HCEC 1CT (cell line): ENCODE measurements at places on chromosomes 12 and 14.

- DNase-seq: no peak
Measured at GRCh38 chr12:46354111-46354801, 18.3 kb downstream of the SLC38A2 start.

DNA sequence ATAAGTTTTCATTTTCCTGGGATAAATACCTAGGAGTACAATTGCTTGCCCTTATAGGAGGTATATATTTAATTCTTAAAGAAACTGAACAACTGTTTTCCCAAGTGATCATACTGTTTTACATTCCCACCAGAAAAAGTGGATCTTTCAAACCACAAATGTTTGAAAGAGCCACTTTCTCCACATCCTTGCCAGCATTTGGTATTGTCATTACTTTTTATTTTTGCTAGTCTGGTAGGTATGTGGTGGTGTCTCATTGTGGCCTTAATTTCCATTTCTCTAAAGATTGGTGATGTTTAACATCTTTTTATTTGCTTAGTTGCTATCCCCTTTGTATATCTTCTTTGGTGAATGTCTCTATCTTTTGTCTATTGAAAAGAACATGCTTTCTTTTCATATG, 50.6 kb downstream of the CCDC91 start:
- no peak for DNase-seq

GRCh38 chr14:58171090-58171489, 19.1 kb upstream of the ARMH4 start:
- peak; percentile 86 for DNase-seq

DNA sequence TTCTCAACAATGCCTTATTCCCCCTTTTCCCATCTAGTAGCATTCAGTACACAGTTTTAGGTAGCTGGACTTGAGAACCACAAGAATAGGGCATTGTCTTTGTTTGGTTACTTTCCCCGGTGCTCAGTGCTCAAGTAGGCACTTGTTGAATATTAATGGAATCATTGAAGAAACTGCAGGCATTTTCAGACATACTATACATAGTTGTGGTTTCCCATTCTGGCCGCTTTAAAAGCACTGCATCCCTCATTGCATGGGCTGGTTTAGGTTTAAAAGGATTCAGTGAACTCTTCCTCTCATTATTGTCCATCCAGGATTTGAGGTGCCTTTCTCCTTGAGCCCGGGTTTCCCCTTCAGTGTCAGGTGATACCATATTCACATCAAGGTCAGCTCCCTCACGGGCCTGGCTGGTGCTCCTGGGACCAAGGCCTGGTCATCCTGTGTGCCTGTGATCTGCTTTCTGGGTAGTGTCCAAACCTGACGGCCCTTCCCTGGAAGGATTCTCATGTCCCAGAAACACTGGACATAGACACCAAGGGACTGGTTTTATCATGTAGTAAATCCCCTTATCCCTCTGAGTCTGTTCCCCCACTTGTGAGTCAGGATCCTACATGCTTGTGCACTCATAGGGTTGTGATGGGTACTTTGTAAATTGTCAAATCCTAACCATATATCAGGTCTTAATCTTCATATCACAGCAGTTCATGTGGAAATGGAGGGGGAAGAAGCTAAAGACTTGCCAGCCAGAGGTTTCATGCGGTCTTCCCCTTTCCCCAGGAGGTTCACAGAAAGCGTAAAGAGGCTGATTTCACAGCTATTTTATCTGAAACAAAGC, 7.4 kb downstream of the TCP11L2 start:
- DNase-seq: peak; percentile 43

DNA sequence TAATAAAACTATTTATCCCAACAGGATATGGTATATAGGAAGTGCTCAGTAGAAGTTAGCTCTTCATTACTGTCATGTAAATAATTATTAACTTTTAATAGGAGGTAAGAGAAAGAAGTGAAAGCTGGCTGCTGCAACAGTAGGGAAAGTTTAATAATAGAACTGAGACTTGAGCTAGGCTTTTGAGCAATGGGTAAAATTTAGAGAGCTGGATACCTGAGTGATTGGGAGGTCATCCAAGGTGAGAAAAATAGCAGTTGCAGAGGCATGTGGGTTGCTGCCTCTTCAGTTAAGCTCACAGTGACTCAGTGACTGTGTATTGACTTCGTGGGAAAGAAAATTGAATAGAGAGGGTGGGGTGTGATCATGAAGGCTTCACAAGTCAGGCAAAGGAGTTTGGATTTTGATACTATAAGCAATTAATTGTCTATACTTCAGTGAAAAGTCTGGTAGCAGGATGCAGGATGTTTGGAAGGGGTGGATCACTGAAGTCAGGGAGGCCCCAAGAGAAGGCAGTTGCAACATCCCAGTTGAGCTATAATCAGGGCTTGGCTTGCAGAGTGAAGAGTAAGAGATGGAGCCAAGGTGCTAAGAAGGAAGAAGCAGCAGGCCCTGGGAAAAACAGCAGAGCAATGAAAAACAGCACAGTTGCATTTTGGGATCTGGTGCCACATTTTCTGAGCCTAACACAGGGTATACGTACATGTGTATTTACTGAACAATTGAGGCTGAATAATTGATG, 172.0 kb upstream of the FRMD6 start:
- peak; percentile 46 for DNase-seq

DNA sequence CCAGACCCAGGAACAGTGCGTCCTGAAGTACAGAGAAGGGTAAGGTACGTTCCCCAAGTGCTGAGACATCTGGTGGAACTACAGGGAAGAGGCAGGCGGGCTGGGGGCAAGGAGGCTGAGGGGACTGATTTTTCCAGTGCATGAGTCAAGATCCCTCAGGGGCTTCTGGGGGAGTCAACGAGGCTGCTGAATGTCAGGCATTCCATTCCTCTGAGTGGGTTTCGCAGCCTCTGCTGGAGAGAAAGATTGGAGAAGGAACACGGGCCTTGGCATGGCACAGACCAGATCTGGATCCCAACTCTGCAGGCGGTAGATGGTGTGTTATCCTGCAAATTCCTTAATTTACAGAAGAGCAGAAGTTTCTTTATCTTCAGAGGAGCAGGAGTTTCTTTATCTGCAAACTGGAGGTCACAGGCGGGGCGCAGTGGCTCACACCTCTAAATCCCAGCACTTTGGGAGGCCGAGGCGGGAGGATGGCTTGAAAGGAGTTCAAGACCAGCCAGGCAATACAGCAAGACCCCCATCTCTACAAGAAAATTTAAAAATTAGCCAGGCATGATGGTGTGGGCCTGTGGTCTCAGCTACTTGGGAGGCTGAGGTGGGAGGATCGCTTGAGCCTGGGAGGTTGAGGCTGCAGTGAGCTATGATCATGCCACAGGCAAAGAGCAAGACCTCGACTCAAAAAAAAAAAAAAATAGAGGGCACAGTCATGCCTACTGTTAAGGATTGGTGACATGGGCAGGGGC, 132.6 kb upstream of the MAP1LC3B2 start:
- DNase-seq: peak; percentile 90

DNA sequence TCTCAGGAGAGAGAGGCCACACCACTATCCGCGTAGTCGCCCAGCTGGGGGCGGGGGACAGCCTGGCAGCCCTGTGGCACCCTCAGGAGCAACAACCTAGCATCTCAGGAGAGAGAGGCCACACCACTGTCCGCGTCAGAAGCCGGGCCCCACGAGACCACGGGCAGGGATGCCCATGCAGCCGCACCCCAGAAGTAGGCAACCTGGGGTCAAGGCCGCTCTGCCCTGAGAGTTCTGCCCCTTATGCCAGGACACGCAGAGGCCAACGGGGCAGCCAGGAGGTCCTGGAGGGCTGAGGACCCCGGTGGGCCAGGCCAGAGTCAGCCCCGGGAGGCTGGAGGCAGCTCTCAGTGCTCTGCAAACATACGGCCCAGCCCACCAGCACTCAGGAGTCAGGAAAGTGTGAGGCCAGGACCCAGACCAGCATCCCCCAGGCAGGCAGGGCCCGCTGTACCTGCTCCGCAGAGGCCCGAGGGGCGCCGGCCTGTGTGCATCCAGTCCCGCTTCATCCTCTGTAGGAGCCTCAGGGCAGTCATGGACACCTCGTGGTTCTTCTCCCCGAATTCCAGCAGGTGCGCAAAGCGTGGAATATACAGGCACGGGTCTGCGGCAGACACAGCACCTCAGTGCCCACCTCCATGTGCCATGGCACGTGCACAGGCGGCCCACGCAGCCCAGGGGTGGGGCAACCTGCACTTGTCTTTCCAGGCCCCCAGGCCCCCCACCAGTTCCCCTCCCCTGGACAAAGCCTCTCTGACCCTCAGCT, 7.3 kb upstream of the BTBD6 start:
- DNase-seq: no peak

DNA sequence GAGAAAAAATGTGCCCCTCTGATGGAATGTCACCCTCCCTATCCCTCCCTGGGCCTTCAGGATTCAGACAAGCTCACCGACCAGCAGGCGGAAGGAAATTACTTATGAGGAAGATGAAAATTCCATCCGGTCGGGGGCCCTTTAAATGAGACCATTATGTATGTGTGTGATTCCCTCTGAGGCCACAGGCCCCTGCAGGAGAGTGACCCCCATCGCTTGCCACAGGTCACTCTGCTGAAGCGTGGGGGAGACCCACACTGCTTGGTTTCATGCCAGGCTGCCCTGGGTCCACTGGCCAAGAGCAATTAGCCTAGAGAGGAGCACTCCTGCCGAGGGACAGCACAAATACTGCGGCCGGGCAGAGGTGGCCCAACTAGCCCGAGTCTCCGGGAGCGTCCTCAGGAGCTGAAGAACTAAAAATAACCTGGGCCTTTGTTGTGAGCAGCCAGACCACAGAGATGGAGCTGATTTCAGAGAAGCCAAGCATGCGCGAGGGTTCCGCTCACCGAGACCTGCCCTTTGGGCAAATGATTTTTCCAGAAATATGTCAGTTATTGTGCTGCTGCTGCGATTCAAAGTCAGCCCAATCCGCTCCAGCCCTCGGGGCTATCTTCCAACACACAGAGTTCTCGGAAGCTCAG, 276.4 kb downstream of the DPF3 start:
- DNase-seq: no peak

DNA sequence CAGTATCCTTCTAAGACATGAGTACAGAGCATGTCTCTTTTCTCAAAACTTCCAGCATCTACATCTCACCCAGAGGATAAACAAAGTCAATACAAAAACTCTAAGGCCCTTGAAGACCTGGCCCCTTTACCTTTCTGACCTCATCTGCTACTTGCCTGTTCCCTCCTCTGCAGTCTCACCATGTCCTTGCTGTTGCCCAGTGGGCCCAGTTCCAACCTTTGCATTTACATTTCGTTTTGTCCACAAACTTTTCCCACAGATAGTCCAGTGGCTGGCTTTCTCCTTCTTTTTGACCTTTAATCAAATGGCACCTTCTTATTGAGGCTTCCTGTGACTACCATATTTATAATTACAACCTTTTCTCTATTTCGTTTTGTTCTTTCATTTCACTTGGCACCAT, 1.6 kb downstream of the IRAK4 start:
- DNase-seq: no peak

GRCh38 chr14:23300687-23301223, 1.9 kb downstream of the PPP1R3E start:
- no peak for DNase-seq

DNA sequence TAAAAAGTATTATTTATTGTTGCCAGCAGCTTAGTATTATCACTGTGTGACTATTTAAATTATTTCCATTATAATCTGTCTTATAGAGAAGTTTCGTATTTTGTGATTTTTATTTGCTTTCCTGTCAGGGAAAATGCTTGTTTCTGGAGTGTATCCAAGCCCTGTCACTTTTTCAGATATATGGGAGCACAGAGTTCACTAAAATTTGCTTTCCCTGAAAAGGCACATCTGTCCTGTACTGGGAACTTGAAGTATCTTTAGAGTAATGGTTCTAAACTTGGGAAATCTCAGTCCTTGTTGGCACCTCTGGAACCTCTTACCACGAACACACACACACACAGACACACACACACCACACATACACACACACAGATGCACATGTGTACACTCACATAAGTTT, 39.3 kb upstream of the SSTR1 start:
- no peak for DNase-seq

- peak; percentile 76 for DNase-seq
Measured at GRCh38 chr12:96416033-96416799, 16.0 kb upstream of the CDK17 start.

DNA sequence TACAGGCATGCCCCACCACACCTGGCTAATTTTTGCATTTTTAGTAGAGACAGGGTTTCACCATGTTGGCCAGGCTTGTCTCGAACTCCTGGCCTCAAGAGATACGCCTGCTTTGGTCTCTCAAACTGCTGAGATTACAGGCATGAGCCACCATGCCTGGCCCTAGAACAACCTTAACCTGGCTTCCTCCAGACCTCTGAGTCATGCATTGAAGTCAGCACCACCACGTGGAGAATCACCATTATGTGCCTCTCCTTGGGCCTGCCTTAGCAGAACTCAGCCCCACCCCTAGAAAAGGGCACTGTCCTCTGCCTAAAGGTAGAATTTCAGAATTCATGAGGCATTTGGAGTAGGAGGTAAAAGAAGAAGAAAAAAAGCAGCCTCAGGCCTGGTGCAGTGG, 49.0 kb downstream of the LIMA1 start:
- DNase-seq: peak; percentile 30

DNA sequence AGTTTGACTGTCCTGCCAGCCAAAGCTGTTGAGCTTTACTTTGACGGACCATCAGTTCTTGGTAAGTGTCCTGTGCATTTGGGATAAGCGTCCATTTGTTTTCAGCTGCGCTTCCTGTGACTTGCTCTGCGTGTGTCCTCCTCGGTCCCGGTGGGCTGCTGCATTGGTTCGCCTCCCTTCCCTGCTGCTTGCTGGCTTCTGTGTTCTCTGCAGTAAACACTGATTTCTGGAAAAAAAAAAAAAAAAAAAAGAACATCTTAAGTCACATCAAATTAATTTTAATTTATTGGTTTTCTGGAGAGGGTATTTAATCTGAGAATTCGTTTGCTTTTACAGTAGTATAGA, 264.1 kb downstream of the SEC23A start:
- no peak for DNase-seq

DNA sequence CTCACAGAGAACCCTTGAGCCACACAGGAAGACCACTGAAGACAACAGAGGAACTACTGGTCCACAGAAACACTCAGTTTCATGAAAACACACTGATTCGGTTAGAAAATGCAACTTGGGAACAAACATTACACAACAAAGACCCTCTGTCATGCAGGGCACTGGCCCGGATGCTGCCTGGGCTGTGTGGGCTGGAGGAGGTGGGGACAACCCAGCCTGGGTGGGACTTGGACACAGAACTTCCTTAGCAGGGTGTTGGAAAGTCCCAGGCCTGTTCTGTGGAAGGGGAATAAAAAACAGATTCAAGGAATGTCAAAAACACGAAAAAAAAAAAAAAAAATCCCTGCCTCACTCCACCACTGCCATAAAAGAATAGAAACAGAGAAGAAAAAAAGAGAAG, 181.0 kb downstream of the MON2 start:
- no peak for DNase-seq

DNA sequence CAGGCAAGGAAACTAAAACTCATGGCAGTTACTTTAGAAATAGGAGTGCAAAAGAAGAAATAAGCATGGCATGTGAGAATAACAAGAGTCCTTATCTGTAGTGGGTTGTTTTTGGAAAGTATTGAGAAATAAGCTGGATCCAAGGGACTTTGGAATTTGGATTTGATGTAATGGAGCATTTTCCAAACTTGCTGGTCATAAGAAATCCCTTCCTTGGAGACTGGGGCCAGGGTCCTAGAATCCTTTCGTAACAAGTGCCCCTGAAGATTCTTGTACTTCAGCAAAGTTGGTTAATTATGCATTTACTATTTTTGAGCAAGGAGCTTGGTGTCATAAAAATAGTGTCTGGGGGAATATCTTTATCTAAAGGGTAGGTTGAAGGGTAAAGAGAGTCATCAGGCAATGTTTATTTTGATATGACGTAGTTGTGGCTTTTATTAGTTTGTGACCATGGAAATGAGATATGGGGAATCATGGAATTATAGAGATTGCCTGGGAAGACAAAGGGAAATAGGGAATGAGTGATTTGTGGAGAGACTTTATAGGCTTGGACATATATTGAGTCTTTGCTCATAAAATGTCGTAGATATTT, 53.9 kb downstream of the WNK1 start:
- peak; percentile 43 for DNase-seq
